NCI-H187 treated with DMSO at 0.1 percent for 48 hours (cell line): ENCODE measurements at places on chromosomes 3 and 15.

DNA sequence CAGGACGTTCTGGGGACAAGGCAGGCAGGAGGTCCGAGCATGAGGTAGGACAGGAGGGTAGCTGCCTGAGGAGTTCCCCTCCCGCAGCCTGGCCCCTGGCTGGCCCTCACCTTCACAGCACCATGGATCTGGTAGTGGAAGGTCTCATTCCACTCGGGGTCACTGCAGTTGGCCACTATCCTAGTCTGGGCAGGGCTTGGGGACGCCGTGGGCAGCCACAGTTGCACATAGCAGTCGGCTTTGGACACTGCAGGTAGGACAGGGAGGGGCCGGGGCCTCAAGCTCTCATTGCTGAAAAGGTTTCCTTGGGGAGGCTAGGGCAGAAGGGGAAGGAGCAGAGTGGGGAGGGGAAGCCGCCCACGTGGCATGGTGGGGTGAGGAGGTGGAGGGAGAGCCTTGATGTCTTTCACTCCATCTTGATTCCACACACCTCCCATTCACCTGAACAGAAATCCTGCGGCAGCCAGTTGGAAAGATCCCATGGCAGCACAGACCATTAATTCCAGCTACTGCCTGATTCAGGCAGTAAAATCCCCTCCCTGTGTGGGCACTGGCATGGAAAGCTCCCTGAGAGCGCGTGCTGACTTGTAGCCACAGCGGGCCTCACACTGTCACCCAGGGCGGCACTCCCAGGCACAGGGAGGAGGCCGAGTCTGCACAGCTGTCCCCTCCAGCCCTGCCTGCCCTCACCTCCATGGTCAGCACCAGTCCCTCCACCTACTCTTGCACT is 2.1 kb downstream of the PLA2G4F start:
- DNase-seq = no peak

DNA sequence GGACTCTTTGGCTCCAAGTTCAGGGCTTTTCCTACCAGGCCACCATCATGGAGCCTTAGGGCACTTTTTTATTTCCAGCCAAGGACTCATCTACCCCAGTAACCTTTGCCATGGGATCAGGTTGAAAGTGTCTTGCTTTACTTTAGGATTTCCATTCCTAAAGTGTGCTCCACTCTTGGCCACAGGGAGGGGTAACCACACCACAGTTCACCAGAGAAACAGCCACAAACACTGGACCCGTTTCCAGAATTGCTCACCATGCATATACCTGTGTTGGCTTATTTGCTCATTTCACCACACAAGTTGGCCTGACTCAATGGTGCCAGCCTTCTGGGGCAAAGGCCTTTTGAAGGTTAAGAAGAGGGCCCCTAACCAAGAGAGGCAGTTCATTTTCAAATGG is 70.6 kb upstream of the RAD18 start:
- no peak for DNase-seq

- no peak for DNase-seq
Observed at GRCh38 chr3:122680475-122681283, at the start of gene PARP14. PARP14 (plus strand) TSS chr3:122680839; CDS start chr3:122680884, 45 bp downstream.

GRCh38 chr3:107313711-107314110 is 63.5 kb upstream of the CCDC54 start:
- no peak for DNase-seq

DNA sequence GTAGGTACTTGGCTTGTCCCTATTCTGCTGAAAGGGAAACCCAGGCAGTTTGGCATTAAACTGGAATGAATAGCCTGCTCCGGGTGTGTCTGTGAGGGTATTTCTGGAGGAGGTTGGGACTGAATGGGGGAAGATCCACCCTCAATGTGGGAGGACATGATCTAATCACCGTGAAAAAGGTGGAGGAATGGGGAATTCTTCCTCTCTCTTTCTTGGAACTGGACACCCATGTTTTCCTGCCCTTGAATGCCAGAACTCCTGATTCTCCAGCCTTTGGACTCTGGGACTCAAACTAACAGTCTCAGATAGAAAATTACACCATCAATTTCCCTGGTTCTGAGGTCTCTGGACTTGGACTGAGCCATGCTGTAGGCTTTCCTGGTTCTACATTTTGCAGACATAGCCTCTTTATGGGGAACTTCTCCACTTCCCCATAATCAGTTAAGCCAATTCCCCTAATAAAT is 391.7 kb downstream of the EDEM1 start:
- no peak for DNase-seq

GRCh38 chr3:187954516-187954872 is 199.5 kb upstream of the LPP start:
- DNase-seq = no peak

DNA sequence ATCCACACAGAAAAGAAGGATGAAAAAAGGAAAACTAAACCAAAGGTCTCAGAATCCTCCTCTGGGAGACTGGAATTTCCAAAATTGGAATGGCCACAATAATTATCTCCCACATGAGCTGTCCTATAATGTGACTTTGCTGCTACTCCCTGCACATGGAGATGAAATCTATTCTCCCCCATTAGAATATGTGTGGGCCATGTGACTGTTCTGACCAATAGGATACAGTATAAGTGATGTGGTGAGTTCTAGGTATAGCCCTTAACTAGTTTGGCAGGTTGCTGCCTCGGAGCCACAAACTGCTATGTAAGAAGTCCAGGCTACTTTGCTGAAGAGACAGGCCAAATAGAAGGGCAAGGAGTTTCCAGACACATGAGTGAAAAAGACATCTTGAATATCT is 5.2 kb downstream of the TRIM59 start:
- no peak for DNase-seq

GRCh38 chr3:186368176-186368575 is 6.1 kb upstream of the DGKG start:
- DNase-seq = no peak

DNA sequence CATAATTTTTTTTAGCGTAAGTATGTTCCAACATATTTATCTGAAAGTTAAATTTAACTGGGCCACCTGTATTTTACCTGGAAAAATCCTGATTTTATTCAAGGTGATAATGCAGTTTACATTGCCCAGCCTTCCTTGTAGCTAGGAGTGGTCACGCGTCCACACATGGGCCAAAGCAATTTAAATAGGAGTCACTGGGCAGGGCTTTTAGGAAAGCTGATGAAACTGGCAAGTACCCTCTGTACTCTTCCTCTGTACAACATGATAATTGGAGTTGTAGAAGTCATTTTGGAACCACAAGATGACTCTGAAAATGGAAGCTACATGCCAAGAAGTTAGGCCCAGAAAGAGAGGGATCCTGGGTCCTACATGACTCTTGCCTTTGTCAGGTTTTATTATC is 9.5 kb downstream of the BTD start:
- DNase-seq = no peak

DNA sequence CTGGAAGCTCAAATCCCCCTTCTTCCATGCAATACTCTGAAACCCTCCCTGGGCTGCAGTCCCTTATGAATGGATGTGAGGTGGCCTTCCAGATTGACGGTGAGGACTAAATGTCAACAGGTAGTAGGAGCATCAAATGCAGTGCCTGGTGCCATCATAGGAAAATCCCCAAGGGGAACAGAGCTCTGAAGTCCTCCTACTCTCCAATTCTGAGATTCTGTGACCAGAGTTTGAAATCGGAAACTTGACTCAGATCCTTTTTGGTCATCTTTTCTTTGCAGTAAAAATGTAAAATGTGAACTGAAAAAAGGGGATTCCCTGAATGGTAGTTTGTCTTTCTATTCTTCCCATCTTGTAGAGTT is 68.8 kb upstream of the TJP1 start:
- no peak for DNase-seq
